ENCODE measurements at places on chromosomes 13 and 19.

- no peak for DNase-seq
These were observed 4.9 kb upstream of the HSPH1 start for GRCh38 chr13:31166591-31166990.

DNA sequence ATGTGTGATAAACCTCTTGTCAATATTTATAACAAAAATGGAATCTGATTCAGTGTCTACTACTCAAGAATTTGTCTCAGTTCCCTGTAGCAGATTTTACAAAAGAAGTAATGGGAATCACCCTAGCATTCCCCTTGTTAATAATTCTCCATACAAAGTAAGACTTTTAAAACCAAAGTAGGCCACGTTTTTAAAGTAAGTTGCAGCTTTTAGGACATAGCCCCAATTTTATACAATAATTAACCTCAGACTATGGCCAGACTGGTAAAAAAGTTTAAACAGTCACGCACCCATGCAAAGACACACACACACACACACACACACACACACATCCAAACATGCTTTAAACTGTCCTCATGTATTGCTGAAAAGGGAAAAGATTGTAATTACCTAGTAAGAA, 589.9 kb downstream of the PCDH9 start:
- no peak for DNase-seq

DNA sequence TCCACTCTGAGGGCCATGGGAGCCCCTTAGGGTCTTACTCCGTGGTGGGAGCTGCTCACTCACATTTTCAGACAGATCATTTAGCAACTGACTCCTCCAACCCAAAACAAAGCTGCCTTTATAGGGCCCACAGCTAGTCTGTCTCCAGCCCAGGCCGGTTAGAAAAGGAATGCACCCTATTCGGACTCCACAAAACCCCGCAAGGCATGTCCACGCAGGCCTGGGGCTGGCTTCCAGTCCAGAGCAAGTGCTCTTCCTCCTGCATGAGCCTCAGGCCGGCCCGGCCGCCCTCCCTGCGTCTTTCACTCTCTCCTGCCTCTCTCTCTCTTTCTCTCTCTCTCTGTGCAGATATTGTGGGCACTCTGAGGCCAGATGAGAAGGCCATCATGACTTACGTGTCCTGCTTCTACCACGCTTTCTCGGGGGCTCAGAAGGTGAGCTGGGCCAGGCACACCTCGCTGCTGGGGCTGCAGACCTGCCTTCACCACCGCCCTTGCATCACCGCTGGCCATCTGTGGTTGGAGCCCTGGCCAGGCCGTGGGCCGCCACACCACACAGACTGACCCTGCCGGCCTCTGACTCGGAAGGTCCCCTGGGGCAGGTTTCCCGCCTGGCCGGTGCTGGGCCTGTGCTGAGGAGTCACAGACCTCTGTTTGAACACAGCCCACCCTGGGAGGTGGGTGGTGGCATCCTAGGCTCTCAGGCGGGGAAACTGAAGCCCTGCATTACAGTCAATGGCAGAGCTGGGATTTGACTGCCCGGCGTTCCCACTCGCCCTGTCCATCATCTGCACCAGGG, 33.1 kb downstream of the CAPN12 start:
- peak; percentile 56 for DNase-seq

- peak; percentile 44 for DNase-seq
These were observed 12.9 kb upstream of the GARIN5A start for GRCh38 chr19:50489461-50490011.

- no peak for DNase-seq
These were observed 517.4 kb downstream of the GPC6 start for GRCh38 chr13:93744033-93744432.

DNA sequence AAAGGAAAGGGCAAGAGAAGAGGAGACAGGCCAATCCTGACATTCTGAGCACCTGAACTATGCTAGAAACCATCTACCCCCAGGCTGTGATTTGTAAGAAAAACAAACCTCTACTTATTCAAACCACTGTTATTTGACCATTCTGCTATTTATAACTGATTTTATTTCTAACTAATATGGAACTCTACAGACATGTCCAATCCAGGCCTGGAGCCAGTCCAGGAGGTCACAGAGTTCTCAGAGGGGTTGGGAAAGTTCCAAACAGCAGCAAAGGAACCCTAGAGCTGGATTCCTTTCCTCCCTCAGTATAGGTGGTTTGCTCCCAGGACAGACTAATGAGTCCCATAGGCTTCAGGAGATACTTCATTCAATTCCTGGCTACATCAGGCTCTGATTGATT, 24.2 kb downstream of the SIAH3 start:
- DNase-seq = no peak

DNA sequence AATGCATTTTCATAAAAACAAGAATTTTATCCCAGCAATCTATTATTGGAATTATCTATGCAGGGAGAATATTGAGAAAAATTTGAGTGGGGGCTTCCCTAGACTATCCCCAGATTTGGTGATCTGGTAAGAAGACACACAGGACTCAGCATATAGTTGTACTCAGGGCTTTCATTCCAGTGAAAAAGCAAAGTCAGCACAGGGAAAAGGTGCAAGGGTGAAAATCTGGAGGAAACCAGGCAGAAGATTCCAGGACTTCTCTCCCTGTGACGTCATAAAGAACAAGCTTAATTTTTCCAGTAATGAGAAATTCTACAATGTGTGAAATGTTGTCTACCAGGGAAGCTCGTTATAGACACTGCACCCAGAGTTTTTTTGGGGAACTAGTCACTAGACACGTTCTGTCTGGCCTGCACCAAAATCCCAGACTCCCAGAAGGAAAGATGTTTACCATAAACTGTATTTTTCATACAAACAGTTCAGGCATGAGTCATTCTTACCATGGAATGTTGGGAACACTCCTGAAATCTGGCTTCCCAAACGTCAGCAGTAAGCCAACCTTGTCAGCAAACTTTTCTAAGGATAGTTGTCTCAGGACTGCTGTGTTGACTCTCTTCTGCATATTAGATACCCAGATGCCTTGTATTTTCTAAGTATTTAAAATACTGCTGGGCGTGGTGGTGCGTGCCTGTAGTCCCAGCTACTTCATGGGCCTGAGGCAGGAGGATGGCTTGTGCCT, 107.4 kb downstream of the DNAJC3 start:
- no peak for DNase-seq

DNA sequence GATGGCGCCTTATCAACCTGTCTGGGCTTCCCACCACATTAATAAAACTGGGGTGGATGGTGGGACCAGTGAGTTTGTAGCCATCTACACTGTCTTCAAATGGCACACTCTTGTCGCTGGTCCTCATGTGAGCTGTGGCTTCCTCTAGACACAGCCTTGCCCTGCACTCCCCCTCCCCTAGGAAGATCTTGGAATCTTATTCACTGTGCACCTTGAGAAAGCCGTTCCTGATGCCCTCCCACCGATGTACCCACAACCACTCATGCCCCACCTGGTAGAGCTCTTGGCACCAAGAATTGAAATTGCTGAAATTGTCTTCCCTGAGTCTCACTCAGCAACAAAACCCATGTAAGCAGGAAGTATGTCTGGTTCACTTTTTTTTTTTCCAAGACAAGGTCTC, 146.0 kb downstream of the PTPRS start:
- DNase-seq = no peak

GRCh38 chr13:41666644-41667043, 209.3 kb downstream of the RGCC start:
- no peak for DNase-seq

DNA sequence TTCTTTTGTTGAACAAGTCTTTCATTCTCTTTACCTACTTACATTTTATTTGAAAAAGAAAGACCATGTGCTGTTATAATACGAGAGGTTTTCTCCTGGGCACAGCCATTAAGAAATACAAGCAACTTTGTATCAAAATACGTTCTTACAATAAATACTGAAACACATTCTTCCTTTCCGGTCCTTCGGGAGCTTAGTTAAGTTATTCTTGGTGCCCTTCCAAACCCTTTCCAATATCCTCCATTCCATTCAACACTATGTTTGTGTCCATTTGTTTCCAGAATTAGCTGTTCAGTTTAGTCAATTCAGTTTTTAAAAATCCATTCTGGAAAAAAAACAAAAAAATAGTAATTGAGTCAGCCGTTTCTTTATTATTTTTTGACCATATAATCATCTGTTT, 746.8 kb upstream of the SLC10A2 start:
- DNase-seq = no peak

DNA sequence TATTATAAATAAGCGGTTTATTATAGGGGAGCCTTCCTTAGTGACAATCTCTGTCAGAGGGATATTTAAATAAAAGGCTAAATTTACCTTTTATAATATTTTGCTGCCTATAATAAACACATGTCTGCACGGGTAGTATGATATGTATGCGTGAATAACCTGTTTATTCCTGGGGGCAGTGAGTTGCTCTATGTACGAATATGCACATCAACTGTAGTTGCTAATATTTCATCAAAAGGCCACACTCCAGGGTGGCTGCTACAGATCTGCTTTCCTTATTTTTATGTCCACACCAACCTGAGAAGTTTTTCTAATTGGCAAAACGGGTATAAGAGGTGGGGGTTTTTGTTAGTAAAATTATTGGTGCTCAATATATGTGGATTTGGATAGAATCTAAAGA, 192.0 kb downstream of the LHFPL6 start:
- no peak for DNase-seq

- no peak for DNase-seq
These were observed 6.8 kb downstream of the LSM14A start for GRCh38 chr19:34179066-34179465.

- DNase-seq = no peak
These were observed 248.3 kb downstream of the DCLK1 start for GRCh38 chr13:35882722-35883497.

- DNase-seq = no peak
These were observed 30.7 kb upstream of the POMP start for GRCh38 chr13:28628241-28628640.

Measured in nucleus accumbens (tissue), 56 donors.